ENCODE measurements at places on chromosomes 2 and 18.

GRCh38 chr2:54088191-54088634, 27.2 kb upstream of the ACYP2 start:
- peak; percentile 8 for DNase-seq

DNA sequence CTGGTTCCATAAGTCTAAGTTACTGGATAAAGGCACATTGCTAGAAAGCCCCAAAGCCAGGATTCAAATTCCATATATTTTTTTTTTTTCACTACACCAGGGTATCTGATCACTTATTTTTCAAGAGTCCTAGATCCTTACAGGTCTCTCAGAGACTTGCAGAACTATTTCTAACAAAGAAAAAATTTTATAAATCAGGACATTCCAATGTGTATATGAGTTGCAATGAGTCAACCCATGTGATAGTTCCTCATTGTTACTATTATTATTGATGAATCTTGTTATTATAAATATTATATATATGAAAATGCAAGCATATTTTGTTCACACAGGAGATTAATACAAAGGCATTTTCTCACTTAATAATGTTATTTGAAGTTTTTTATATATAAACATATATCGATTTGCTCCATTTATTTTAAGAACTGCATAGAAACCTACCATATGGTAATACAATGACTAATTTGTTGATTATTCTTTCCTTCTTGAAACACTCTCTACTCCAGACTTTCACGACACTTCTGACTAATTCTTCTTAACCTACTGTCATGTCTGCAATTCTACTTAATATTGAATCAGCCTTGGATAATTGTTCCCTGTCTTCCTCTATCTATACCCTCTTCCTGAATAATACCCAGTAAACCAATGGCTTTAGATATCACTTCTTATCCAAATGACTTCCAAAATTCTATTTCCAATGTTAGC, 968.4 kb upstream of the NRXN1 start:
- no peak for DNase-seq

DNA sequence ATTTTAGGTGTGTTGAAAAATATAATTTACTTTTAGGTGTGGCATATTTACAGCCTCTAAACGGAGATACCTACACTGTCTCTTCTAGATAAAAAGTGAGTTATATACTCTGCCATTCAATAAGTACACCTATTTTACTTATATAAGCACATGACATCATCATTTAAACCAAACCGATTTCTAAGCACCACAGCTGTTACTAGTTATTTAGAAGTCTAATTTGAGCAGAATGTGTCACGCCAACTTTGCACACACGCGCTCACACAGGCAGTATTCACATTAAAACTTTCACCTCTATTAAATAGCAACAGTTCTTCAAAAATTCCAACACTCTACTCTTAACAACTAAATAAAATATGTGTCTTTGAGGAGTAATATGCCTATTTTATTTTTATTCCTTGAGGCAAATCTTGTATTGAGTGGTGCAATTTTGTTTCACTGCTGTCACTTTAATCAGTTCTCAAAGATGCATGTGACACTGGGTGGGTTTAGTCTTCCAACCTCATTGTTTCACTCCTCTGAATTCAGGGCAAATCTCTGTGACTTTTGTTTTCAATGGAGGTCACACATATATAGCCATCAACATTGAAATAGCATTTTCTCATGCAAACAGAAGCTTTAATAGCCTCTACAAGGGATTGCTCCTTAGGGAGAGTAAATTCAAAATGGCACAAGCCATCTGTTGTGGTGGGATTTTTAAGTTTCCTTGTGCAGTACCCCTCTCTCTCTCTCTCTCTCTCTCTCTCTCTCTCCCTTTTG, 721.0 kb downstream of the PLCL1 start:
- DNase-seq = no peak

GRCh38 chr18:13273800-13274199, 55.2 kb downstream of the LDLRAD4 start:
- no peak for DNase-seq

DNA sequence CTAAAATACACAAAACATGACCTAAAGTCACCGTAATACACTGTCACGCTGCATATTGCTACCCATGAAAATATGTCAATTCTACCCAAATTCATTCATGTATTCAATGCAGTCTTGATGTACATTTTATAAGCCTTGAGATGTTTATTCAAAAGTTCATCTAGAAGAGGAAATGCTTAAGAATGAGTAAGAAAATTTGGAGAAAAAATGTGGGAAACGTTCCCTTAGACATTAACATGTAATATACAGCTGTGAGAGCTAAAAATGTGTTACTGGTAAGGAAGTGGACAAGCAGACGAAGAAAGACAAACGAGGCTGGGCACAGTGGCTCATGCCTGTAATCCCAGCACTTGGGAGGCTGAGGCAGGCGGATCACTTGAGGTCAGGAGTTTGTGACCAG, 37.3 kb downstream of the THAP4 start:
- no peak for DNase-seq

GRCh38 chr18:6004119-6004518, 108.8 kb upstream of the TMEM200C start:
- DNase-seq = no peak

- DNase-seq = no peak
Measured at GRCh38 chr2:241025639-241026038, 27.2 kb downstream of the SNED1 start.

DNA sequence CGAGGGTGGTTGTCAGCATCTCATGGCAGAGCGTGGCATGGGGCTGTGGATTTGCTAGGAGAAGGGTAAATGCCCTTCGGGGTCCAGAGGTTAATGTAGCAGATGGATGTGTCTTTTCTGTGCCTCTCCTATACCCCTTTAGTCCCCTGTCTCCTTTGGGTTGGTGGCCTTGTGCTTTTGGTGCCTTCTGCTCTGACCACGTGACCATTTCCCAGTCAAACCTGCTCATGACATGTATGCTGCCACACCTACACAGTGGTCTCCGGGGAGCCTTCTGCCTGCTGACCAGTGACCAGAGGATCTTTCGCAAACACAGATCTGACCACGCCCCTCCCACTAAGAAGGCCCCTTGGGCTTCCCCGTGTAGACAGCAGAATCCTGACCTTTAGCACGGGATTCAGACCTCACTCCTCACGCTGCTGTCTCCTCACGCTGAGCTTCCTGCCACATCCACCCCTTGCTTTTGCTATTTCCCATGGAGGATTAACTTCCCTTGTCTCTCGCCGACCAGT, 116.2 kb downstream of the ACOXL start:
- no peak for DNase-seq

GRCh38 chr2:22952656-22953225, 432.2 kb upstream of the KLHL29 start:
- no peak for DNase-seq

- peak; percentile 40 for DNase-seq
Measured at GRCh38 chr2:145277922-145278321, 758.0 kb upstream of the ZEB2 start.

- DNase-seq = no peak
Measured at GRCh38 chr18:67043276-67043675, 439.4 kb upstream of the CDH19 start.

- DNase-seq = no peak
Measured at GRCh38 chr2:75751360-75751759, 40.6 kb upstream of the GCFC2 start.

DNA sequence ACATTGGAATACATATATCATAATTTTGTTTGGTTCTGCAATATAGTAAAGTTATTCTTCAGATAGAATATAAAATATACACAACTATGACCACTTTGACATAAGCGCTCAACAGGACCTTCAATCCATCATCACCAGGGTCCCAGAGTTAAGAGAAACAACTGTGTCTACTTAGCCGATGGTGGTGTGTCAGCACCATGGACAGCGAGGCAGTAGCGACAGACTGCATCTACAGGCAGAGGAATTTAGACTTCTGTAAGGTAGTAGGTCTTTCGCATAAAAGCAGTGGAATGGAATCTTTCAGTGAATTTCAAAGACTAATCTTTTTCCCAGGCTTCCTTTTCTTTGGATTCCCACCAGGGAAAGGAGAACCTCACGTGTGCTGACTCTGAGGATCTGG, 20.5 kb upstream of the LRPPRC start:
- DNase-seq = no peak

GRCh38 chr2:70529610-70530009, 24.0 kb downstream of the TGFA start:
- no peak for DNase-seq

DNA sequence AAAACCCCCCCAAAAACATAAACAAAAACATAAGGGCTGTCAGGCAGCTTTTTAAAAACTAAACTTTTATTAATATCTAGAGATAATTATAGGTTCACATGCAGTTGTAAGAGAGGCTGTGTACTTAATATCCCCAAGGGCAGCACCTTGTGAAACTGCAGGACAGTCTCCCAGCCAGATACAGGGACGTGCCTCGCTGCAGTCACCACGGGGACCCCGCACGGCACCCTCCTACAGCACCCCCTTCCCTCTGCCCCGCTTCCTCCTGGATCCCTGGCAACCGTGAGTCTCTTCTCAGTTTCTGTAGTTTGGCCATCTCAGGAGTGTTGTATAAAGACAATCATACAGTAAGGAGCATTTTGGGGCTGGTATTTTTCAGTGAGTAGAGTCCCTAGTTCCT, 6.8 kb upstream of the COLEC11 start:
- no peak for DNase-seq

- DNase-seq = peak; percentile 17
Measured at GRCh38 chr18:44725300-44726058, 44.8 kb downstream of the SETBP1 start.

GRCh38 chr2:37698931-37699481, 27.6 kb upstream of the CDC42EP3 start:
- DNase-seq = peak; percentile 66

- no peak for DNase-seq
Measured at GRCh38 chr2:149399934-149400615, 69.7 kb downstream of the LYPD6 start.

DNA sequence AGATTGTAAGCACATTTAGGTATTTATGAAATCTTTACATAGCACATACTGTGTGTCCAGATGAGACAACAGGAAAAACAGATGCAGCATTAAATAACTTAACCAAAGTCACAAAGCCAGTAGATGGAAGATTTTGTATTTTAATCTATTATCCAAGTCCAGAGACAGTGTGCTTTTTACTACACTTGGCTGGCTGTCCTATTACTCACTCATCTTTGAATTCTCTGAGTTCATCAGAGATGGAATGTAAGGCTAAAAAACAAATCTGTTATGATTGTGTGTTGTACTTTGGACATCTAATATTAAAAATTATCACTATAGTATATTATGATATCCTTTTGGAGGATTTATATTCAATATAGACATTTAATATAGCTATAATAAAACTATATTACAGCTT, 1189.4 kb downstream of the DSC3 start:
- peak; percentile 32 for DNase-seq

DNA sequence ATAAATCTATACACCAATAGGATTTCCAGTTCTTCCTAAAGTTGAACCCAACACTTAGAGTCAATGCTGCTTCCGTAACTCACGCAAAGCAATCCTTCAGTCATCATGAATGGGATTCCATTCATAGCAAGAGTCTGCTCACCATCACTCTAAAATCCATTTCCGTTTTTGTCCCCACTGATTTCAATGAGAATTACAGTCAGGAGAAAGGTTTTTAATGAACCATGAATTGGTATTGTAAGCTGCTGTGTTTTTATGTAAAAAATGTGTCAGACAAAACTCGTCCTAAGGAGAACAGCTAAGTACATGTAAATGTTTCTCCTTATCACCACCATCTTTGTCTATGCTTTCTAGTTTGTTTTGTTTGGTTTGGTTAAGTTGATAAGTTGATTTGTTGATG, 391.5 kb downstream of the IRS1 start:
- no peak for DNase-seq

DNA sequence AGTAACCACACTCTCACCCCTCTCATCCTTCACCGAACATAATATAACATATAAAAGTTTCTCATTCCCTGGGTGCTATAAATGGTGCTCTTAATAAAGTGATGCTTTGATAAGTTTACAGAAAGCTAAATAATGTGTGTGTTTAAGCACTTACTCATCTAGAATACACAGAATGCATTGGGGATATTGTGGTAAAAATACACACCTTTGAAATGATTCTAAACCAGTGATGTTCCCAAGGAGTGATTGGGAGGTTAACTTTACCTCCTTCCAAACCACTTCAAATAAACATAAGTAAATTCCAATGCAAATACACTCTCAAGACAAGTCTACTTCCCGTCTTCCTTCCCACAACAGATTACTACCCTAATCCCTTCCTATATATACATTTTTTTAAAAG, 85.3 kb upstream of the TWSG1 start:
- no peak for DNase-seq

DNA sequence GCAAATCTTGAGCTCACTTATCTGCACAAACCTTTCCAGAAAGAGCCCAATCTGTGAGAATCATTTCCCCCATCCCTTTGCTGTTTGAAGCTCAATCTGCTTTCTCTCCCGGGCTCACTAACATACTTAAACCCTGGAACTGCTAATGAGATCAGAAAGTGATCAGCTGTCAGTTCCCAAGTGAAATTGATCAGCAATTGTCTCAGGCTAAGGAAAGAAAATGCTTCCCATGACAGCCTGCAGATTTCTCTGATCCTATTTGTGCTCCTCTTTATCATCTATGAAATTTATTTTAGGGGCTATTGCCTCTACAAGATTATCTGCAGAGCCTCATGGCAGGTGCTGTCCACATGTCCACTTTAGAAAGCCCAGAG, 239.0 kb upstream of the CXCR4 start:
- DNase-seq = no peak

- DNase-seq = no peak
Measured at GRCh38 chr2:189273734-189274133, 94.2 kb upstream of the COL5A2 start.

- DNase-seq = no peak
Measured at GRCh38 chr2:28134262-28134812, 243.8 kb downstream of the BABAM2 start.

DNA sequence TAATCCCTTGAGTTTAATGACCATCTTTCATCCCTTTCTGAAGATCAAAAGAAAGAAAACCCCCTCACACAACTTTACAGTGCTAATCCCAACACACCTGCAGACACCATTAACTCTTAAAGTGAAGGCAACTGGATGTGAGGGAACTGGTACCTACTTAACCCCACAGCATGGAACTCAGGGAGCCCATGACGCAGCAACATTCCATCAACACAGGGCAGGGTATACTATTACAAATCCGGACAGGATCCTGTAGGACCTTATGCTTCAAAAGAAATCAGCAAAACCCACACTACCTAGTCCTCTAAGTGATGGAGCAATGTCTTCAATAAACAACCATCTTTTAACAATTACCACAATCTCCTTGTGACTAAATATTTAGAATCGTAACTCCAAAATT, 78.6 kb downstream of the FARSB start:
- no peak for DNase-seq

DNA sequence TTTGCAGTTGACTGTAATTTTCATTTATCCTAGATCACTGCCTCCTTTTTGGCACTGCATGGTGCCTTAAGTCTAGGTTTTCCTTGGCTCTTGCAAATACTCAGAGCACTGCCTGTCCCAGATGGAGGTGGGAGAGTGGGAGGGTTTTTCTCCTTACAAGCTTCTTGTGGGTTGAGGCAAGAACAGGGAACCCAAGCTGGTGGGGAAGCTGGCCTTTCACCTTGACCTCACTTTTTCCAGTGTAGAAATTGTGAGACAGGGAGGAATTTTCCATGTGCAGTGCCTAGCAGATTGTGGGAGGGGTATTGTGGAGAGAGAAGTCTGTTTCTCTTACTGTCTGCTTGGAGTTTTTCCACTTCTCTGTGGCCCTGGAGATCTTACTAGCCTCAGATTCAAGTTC, 21.5 kb downstream of the GALNT1 start:
- DNase-seq = no peak
